ENCODE measurements at places on chromosomes 4 and X.

- no peak for DNase-seq
These were observed 17.8 kb downstream of the SRD5A3 start for GRCh38 chr4:55363691-55364351.

DNA sequence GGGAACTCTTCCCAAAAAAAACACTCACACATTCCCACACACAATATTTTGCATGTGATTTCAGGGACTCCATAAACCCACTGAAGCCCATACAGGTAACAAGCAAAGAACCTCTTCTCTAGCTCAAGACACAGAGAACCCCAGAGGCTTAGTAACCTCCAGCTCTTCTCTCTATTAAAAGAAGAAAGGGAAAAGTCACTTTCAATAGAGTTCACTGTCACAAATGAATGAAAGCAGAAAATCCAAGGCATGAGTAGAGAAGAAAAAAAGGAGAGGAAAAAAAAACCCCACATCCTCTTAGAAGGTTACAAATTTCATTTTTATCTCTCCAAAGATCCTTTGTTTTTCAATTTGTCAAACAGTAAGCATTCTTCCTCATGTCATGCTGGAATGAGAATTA is 30.7 kb upstream of the DCLK2 start:
- DNase-seq: no peak

GRCh38 chr4:85476381-85476780 is 1.4 kb downstream of the ARHGAP24 start:
- DNase-seq: no peak

GRCh38 chr4:40622913-40623312 is 6.8 kb downstream of the RBM47 start:
- no peak for DNase-seq

GRCh38 chr4:146095091-146095690 is 80.3 kb upstream of the LSM6 start:
- DNase-seq: peak; percentile 76

DNA sequence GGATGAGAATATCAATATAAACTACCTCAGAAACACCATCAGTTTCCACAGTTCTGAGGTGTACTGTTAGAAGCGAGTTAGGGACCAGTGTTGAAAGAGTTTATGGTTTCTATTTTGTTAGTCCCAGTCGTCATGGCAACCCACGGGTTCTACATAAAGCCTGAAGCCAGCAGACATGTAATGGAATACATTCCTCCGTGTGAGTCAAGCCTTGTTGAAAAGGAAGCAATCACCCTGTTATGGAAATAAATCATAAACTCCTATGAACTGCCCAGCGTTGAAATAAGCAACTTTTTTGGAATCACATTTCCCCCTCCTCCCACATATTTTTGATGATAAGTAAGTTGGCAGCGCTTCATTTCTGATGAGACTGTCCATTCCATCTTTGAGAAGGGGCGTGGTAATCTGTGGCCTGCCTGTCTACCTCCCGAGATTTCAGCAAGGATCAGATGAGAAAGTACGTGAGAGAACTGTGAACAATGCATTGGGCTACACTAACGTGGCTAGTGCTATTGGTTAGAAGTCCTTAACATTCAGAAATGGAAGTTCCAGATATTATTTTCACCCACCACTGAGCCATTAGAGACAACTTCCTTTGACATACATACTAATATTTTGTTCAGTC is 40.4 kb upstream of the PDHA1 start:
- DNase-seq: no peak

DNA sequence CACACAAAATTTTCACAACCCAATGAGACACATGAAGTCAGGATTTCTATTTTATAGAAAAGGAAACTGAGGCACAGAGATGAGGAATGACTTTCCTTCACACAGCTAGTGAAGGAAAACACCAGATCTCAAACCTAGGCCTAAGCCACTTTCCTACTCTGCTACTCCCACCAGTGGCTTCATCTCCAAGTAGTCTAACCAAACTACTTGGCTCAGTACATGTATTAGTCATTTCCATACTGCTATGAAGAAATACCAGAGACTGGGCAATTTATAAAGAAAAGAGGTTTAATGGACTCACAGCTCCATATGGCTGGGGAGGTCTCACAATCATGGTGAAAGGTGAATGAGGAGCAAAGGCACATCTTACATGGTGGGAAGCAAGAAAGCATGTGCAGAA is 196.6 kb downstream of the EVC2 start:
- no peak for DNase-seq

- DNase-seq: no peak
These were observed 8.8 kb downstream of the MID1 start for GRCh38 chrX:10611441-10612090.

- DNase-seq: peak; percentile 55
These were observed 36.0 kb downstream of the HTR2C start for GRCh38 chrX:114619874-114620273.

- DNase-seq: peak; percentile 82
These were observed 3.2 kb downstream of the RPS6KA3 start for GRCh38 chrX:20263474-20263873.

GRCh38 chr4:147286846-147287587 is 193.9 kb upstream of the EDNRA start:
- DNase-seq: no peak

GRCh38 chr4:47840291-47840690 is 2.4 kb upstream of the CORIN start:
- no peak for DNase-seq

DNA sequence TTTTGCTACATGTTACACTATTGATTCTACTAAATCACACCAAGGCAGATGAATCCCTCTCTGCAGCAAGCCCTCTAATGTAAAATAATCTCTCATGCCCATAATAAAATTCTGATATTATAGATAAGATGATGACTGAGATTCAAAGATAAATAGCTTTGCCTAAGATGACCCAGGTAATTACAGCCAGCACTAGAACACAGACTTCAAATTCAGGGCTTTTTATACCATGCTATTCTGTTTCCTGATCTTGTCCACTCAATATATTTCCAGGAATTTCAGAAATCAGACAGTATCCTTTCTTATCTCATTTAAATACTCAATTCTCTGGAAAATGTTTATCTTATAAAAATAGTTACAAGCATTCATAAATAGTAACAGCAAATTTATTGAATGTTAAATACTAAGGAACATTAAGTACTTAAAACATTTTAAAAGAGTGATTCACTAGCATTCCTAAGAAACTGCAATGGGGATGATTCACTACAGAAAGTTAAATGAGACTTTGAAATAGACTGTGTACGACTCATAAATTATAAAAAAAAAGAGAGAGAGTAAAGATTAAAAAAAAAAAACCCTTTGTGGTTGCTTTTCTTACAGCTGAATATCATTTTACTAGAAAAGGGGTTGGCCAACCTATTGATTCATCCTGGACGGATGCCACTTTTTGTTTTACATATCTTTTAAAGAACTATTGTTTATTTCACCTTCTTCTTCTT is 45.8 kb upstream of the IL21 start:
- no peak for DNase-seq

DNA sequence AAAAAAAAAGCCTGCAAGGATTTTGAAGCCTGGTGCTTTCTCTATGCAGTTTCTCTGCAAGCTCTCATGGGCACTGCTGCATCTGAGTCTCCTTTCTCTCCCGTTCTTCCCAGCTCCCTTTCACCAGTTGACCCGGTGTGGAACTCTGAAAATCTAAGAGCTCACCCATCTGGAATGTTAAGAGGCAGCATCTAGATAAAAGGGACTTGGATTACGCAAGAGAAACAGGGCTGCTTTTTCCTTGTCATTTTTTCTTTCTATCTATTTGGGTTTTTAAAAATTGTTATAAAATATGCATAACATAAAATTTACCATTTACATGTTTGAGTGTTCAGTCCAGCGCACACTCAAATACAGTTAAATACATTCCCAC is 95.2 kb upstream of the RPS6KA3 start:
- no peak for DNase-seq

GRCh38 chrX:11504234-11504633 is 161.5 kb downstream of the ARHGAP6 start:
- no peak for DNase-seq

DNA sequence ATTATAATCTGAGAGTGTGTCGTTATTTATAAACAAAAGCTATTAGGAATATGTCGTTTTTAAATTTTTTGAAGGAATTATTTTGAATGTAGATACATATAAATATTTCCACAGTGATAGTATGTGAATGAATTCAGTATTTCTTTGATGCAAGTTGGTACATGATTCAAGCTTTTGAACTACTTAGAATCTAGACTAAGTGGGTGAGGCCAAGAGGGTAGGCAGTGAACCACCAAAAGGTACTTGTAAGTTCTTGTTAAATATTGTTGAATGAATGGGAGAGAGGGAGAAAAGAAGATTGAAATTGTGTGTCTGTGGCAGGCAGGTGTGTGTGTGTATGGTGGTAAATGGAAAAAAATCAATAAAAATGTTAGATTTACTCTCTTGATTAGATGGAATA is 69.6 kb downstream of the ARFIP1 start:
- no peak for DNase-seq

- no peak for DNase-seq
These were observed 81.6 kb downstream of the RTL9 start for GRCh38 chrX:110440016-110440805.

- no peak for DNase-seq
These were observed 123.2 kb downstream of the TRIML1 start for GRCh38 chr4:188262464-188262863.

DNA sequence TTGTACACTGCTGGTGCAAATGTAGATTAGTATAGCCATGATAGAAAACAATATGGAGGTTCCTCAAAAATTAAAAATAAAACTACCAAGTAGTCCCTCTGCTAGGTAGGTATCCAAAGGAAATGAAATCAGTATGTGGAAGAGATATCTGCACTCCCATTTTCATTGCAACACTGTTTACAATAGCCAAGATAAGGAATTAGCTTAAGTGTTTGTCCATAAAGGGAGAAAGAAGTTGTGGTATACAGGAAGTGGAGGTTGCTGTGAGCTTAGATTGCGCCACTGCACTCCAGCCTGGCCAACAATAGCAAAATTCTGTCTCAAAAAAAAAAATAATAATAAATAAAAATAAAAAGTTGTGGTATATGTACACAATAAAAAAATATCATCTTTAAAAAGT is 325.0 kb upstream of the EMCN start:
- no peak for DNase-seq

GRCh38 chrX:108439426-108439942 is at the start of gene COL4A5:
COL4A5 (plus strand) TSS chrX:108439838; CDS start chrX:108440126, 288 bp downstream.
- peak; percentile 15 for DNase-seq

GRCh38 chr4:123976819-123977218 is 580.2 kb downstream of the SPRY1 start:
- no peak for DNase-seq

DNA sequence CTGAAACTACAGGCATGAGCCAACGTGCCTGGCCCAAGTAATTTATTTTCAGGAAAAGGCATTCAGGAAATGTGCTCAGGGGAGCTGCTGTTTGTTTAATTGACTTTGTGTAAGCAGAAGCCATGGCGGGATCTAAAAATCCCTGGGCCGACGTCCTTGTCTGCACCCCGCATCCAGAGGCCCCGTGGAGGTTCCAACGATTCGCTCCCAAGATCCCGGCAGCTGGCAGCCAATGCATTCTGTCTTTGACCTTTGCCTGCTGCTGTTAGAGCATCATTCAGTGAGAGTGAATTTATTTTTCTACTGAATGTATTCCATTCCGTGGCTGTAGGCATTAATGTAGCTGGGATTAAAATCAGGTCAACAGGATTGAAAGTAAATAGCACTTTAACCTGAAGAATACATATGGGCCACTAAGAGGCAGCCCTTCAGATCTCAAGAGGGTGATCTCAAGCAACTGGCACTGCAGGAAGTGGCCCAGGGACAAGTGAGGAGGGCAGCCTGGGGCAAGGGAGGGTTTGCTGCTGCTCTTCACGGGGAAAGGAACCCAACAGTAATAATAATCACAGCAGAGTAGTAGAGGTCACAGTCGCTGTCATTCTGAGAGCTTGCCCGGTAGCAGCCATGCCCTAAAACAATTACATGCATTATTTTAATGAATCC is 75.2 kb downstream of the PSAPL1 start:
- no peak for DNase-seq

GRCh38 chrX:13855689-13856450 is 39.0 kb upstream of the GPM6B start:
- DNase-seq: no peak

- DNase-seq: no peak
These were observed 143.2 kb downstream of the GABRA3 start for GRCh38 chrX:152307936-152308335.

DNA sequence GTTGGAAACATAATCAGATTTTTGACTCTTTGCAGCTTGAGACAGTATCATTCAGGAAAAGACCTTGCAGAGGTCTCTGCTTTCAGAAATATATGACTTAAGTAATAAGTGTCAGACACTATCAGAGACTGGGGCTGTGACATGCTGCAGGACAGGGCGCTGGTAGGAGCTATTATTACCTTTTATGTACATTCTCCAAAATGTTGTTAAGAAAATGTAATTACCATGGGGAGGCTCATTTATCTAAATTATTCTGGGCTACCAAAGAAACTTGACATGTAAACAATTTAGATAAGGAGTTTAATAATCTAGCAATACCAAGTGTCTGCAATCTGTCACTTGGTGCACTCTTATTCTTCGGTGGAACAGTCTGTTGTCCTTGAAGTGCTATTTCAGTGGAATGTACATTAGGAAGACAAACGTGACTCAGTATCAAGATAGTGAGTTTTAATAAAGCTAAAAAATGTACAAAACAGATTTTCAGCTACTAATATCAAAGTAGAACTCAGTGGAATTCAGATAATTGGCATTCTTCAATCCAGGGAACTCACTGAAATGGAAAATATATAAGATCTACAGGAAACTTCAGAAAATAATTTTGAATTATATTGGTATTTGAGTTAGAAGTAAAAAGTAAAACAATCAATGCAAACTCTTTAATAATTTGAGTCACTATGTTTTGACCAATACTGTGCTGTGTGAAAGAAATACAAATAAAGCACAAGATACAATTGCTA is 214.5 kb downstream of the KCNIP4 start:
- no peak for DNase-seq

- DNase-seq: peak; percentile 1
These were observed 1.3 kb downstream of the PARM1 start for GRCh38 chr4:74934016-74934831.

DNA sequence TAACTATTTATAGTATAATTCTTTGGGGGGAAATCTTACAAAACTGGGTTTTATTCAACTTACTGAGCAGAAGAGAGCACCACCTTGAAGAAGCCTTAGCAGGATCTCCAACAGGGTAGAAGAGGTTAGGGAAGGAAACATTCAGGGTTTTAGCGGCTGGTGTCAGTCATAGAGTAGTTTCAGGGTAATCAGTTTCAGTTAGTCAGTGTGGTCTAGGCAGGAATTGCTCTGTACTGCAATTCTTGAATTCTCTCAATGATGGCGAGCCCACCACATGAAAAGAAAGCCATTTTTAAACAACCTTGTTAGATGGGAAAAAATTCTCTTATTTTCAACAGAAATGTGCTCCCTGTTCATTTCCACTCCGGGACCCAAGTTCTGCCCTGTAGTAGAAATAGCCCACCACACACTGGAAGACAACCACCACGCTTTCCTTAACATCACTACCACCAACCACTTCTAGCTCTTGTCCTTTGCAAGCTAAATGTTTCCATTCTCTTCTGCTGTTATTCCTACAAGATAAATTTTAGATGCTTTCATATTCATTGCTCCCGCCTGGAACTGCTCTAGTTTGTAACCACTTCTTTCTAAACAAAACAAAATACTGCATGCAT is 25.9 kb downstream of the COL25A1 start:
- no peak for DNase-seq

- DNase-seq: no peak
These were observed 47.2 kb downstream of the ADRA2C start for GRCh38 chr4:3813151-3814052.
